ENCODE measurements at places on chromosomes 1 and 21. TPM values are rescaled to one million over a fixed set of nuclear protein-coding genes. Genes with fewer than 3 reads are reported as not detected.

CASQ1 gene
- not detected for total RNA-seq

PPM1J gene
- total RNA-seq: not detected

MEGF6 gene
- 2.2 TPM for total RNA-seq

DNASE2B gene
- not detected for total RNA-seq

PTAFR gene
- total RNA-seq: 0.47 TPM

FAM20B gene
- total RNA-seq: 52.6 TPM

LCE1E gene
- not detected for total RNA-seq

- DNase-seq: no peak
These were observed 19.6 kb downstream of the CAP1 start for GRCh38 chr1:40059960-40060750.

- peak; percentile 59 for DNase-seq
These were observed 26.9 kb downstream of the UCK2 start for GRCh38 chr1:165854101-165854845.

- DNase-seq: no peak
These were observed 123.9 kb downstream of the ZBTB18 start for GRCh38 chr1:244174922-244175521.

DNA sequence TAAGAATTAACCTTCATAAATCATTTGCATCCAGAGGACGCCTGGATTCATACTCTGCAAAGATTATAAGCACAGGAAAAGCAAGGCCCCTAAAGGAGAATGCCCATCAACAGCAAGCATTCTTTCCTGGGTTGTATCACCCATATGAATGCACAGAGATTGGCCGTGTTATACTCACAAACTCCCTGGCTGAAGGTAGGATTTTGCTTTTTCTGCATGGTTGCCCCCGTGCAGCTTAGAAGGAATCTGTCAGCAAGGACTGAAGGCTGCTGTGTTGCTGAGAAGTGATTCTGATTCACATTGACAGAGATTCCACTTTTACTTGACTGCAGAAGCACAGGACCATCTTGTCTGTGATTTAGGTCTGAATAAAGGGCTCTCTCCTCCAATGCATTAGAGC, 283.0 kb downstream of the LRRIQ3 start:
- DNase-seq: no peak

- peak; percentile 28 for DNase-seq
These were observed 2.3 kb upstream of the CLEC20A start for GRCh38 chr1:178498896-178499675.

DNA sequence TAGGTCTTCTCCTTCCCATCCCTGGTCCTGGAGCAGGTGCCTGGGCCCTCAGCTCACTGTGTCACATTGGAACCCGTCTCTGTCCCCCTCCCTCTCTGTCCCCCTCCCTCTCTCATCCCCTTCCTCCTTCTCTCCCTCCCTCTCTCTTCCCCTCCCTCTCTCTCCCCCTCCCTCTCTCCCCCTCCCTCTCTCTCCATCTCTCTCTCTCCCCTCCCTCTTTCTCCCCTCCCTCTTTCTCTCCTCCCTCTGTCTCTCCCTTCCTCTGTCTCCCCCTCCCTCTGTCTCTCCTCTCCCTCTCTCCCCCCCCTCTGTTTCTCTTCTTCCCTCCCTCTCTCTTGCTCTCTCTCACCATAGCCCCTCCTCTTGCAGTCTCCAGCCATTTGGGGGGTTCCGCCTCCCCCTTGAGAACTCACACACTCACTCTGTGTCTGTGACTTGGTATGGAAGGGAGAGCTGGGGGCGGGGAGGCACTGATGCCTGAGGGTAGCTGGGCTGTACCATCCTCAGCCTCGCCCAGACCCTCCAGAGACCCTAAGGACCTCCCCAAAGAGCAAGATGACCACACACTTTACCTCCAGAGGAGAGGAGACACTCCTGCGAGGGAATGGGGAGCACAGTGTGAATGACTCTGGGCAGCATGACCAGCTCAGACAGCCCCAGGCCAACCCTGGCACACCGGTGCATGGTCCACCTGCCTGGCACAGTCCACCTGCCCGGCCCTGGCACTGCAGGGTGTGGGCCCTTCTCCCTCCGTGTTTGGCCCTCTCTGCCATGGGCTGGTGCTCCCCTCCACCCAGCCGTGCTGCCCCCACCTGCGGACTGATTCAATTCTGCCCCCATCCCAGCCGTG, 102.8 kb upstream of the ARHGEF16 start:
- no peak for DNase-seq

DNA sequence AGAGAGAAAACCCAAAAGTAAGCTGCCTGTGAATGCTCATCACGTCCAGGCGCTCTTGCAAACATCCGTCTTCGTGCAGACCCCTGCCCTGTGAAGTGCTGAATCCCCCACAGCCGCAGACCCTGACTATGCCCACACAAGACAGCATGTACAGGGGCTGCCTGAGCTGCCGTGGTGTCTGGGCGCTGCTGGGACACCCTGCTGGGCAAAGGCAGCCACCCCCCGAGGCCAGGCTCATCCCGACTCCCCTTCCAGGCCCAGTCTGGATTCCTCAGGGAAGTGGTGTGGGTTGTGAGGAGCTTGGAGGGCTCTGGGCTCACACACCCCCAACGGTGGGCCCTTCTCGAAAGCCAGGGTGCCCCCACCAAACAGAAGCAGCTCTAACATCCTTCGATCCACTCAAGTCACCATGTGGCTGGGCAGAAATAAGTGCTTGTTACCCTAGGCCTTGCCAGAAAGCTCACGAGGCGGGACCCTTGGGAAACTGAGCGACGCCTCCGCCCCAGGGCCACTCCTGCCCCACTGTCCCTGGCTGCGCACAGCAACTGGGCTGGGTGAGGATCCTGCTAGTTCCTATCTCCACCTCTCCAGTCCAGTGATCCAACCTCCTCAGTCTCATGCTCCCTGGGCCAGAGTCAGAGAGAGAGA, 4.8 kb upstream of the WNT9A start:
- no peak for DNase-seq

DNA sequence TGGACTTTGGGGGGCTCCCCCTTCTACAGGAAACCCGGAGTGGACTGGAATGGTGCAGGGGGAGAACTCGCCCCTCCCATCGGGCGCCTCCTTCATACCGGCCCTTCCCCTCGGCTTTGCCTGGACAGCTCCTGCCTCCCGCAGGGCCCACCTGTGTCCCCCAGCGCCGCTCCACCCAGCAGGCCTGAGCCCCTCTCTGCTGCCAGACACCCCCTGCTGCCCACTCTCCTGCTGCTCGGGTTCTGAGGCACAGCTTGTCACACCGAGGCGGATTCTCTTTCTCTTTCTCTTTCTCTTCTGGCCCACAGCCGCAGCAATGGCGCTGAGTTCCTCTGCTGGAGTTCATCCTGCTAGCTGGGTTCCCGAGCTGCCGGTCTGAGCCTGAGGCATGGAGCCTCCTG, at the start of gene TNFRSF14:
TSS of gene TNFRSF14 (plus strand) at position 95 of the 401 bp plus-strand sequence. CDS start at position 389, 294 bp downstream.
- DNase-seq: no peak
